Cardiac atrium fibroblast (primary cell): ENCODE measurements at places on chromosomes 13 and 19. TPM values are rescaled to one million over a fixed set of nuclear protein-coding genes. Genes with fewer than 3 reads are reported as not detected.

Gene MIDN
- total RNA-seq = 22.0 and 38.2 TPM in 2 replicates

Gene GPR12
- total RNA-seq = not detected in 2 replicates

Gene DAND5
- total RNA-seq = not detected in 2 replicates

Gene IFNL4
- total RNA-seq = not detected in 2 replicates

Gene PIBF1
- total RNA-seq = 7.2 and 17.3 TPM in 2 replicates

Gene HCST
- not detected in 2 replicates for total RNA-seq

Gene LRRC25
- not detected in 2 replicates for total RNA-seq

Gene IZUMO1
- total RNA-seq = not detected in 2 replicates

Gene CHAF1A
- 4.5 and 12.5 TPM in 2 replicates for total RNA-seq

Gene PDX1
- total RNA-seq = not detected in 2 replicates

Gene VSTM2B
- total RNA-seq = not detected in 2 replicates

Gene NLRP7
- total RNA-seq = not detected in 2 replicates

Gene SHISA2
- total RNA-seq = 0.54 TPM in 1 of 2 replicates, not detected in the other

Gene CAPNS1
- 270 and 285 TPM in 2 replicates for total RNA-seq
